ENCODE measurements at places on chromosomes 2 and 18. TPM values are rescaled to one million over a fixed set of nuclear protein-coding genes. Genes with fewer than 3 reads are reported as not detected.

The C2orf80 gene
- total RNA-seq, result not detected

The CFAP65 gene
- not detected for total RNA-seq

DNA sequence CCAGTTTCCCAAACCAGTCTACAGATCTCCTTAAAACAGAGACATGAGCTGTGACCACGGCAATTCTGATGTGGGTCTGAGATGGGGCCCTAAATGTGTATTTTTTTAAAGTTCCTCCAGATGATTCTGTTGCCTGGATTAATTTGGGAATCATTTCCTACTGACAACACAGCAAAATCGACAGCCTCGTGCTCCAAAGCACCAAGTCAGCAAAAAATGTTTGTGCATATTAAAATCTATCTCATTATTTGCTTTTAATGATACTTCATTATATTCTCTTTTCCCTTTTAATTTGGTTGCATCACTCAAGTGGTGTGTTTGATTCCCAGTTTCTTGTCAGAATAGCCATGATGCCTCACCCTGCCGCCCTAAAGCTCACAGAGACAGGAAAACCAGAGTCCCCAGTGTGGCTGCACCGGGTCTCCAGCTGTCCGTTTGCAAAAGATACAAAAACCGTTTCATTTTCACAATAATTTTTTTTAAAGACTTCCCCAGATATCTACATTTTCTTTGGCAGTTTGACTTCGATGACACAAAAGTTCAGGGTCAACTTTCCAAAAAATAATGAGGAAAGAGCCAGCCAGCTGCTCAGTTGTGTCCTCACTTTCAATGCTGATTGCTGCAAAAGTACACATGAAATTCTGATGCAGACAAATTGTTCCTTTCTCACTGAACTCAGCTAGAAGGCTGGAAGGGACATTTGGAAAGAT, 443.2 kb upstream of the ID2 start:
- H3K4me3 ChIP-seq, result no peak overlapping the region
- no peaks in the 10 kb centered on the region for H3K36me3 ChIP-seq
- no peaks in the 10 kb centered on the region for H3K4me1 ChIP-seq
- no peak for DNase-seq
- no peak overlapping the region for H3K27ac ChIP-seq
- H3K27me3 ChIP-seq, result peaks cover 5% of the 10 kb centered on the region

The SLC11A1 gene
- 0.10 TPM for total RNA-seq

DNA sequence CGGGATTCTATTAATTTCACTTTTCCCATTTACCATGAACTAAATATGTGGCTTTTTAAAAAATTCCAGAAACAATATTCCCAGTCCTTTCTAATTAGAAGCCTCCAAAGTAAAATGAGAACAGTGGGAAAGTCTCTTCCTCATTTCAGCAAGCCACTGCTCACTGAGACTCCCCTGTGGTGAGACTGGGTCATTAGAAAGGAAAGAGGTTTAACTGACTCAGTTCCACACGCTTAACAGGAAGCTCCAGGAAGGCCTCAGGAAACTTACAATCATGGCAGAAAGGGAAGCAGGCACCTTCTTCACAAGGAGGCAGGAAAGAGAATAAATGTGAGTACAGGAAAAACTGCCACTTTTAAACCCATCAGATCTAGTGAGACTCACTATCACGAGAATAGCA, 258.9 kb upstream of the CHAC2 start:
- H3K27me3 ChIP-seq, result no peaks in the 10 kb centered on the region
- no peak overlapping the region for H3K4me3 ChIP-seq

GRCh38 chr18:22399949-22400348, 17.8 kb downstream of the CTAGE1 start:
- H3K4me3 ChIP-seq, result no peak overlapping the region
- no peak overlapping the region for H3K27ac ChIP-seq
- H3K4me1 ChIP-seq, result peaks cover 2% of the 10 kb centered on the region
- no peak for DNase-seq
- peaks cover 1% of the 10 kb centered on the region for H3K27me3 ChIP-seq

DNA sequence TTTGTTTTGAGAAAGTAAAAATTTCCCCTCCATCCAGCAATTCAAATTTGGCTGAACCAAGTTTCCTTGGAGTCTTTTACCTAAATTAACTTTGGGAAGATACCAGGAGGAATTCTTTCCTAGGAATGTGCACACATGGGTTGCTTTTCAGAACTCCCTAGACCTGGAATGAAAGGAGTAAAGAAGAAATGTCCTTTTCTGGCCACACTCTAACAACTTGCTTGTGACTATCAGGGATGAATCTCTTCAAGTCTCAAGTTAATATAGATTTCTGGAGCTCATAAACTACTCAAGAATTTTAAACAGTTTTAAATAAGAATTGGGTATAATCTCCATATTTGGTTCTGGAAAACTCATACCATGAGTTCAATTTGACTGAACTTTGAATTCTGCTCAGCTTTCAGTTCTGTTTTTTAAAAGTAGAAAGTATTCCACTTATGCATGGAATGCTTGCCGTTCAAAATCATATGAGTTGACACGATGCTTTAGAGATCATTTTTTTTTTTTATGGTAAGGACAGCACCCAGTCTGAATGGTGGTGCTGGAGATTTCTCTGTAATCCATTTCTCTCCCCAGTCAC, 7.7 kb downstream of the RASGRP3 start:
- DNase-seq, result no peak
- no peaks in the 10 kb centered on the region for H3K27me3 ChIP-seq
- H3K27ac ChIP-seq, result peak overlapping the region; percentile 94
- peaks cover 45% of the 10 kb centered on the region for H3K4me1 ChIP-seq
- peaks cover 7% of the 10 kb centered on the region for H3K36me3 ChIP-seq
- H3K4me3 ChIP-seq, result peak overlapping the region; percentile 25

DNA sequence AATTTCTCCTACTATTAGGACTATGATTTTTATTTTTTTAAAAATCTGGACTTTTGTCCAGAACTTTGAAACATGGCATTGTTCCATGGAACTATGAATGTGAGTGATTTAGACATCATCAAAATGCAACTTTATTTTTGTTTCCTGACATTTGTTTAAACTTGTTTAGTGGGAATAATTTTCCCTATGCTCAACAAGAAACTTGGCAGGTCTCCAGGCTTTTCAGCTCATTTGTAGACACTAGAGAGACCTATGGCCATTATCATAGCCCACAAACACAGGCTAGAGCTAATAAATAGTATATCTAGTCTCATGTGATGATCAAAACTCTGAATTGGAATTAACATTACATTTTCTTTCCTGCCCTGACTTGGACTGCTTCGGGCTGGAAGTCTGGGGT, 145.1 kb upstream of the CELF4 start:
- no peak overlapping the region for H3K4me3 ChIP-seq
- H3K4me1 ChIP-seq, result no peaks in the 10 kb centered on the region
- no peaks in the 10 kb centered on the region for H3K36me3 ChIP-seq
- H3K27ac ChIP-seq, result no peak overlapping the region
- DNase-seq, result no peak

The TEX44 gene
- total RNA-seq, result not detected

- H3K27me3 ChIP-seq, result no peaks in the 10 kb centered on the region
- H3K36me3 ChIP-seq, result peaks cover 11% of the 10 kb centered on the region
- no peaks in the 10 kb centered on the region for H3K4me1 ChIP-seq
- no peak overlapping the region for H3K27ac ChIP-seq
- H3K4me3 ChIP-seq, result no peak overlapping the region
- DNase-seq, result no peak
Measured at GRCh38 chr2:148351437-148352143, 293.0 kb upstream of the EPC2 start.

The EVX2 gene
- not detected for total RNA-seq

The NRP2 gene
- 34.5 TPM for total RNA-seq

DNA sequence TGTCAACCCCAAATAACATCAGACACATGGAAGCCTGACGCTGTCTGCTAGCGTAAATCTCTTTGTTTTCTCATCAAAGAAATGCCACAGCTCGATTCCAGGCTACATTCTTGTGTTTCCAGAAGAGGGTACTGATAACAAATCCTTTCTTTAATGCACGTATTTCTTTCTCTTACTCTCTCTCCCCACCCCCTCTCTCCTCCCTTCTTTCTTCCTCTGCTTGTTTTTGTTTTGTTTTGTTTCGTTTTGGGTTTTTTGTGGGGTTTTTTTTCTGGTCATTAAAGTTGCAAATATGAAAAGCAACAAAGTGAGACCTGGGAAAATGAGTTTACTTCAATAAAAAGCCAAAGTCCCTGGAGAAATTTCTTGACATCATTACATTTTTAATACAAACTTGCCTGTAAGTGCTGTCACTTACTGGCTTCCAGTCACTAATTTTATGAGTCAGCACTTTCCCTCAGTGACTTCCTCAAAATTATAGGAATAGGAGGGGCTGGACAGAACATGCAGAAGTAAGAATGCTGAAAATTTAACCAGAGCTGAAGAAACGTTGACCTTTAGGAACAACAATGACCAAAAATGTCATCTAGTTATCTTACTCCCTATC, 106.7 kb upstream of the NABP1 start:
- H3K36me3 ChIP-seq, result no peaks in the 10 kb centered on the region
- peak overlapping the region; percentile 64 for H3K4me3 ChIP-seq
- peaks cover 21% of the 10 kb centered on the region for H3K4me1 ChIP-seq
- H3K27ac ChIP-seq, result peak overlapping the region; percentile 89
- no peaks in the 10 kb centered on the region for H3K27me3 ChIP-seq

The MDH1B gene
- total RNA-seq, result 1.5 TPM

GRCh38 chr2:237062585-237062984, 23.1 kb upstream of the COPS8 start:
- H3K4me3 ChIP-seq, result no peak overlapping the region
- no peaks in the 10 kb centered on the region for H3K27me3 ChIP-seq

GRCh38 chr2:202632682-202633290, 2.0 kb upstream of the FAM117B start:
- no peaks in the 10 kb centered on the region for H3K27me3 ChIP-seq
- peaks cover 20% of the 10 kb centered on the region for H3K4me1 ChIP-seq
- no peaks in the 10 kb centered on the region for H3K36me3 ChIP-seq
- no peak overlapping the region for H3K27ac ChIP-seq
- no peak for DNase-seq

DNA sequence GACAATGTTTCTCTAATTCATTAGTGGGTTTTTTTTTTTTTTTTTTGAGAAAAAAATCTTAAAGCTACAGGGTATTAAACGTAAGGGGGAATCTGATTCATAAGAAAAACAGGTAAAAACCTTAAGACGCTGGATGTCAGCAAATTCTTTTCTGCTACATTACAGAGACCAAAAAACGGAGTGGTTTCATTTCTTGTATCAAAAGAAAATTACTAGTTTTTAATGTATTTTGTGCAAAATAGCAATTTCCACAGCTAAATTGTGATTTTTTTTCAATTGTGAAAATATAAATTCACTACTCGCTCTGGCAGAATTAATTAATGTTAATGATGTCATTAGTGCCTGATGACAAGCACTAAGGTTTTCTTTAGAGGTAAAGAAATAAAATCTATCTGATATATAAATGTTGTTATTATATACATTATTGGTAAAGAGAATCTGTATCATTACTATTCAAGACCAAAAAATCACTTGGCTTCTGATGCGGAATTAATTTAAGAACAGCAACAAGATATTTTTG, 9.9 kb downstream of the OTX1 start:
- H3K27ac ChIP-seq, result no peak overlapping the region
- peaks cover 11% of the 10 kb centered on the region for H3K36me3 ChIP-seq
- no peak for DNase-seq
- H3K4me3 ChIP-seq, result no peak overlapping the region
- H3K27me3 ChIP-seq, result peaks cover 74% of the 10 kb centered on the region

DNA sequence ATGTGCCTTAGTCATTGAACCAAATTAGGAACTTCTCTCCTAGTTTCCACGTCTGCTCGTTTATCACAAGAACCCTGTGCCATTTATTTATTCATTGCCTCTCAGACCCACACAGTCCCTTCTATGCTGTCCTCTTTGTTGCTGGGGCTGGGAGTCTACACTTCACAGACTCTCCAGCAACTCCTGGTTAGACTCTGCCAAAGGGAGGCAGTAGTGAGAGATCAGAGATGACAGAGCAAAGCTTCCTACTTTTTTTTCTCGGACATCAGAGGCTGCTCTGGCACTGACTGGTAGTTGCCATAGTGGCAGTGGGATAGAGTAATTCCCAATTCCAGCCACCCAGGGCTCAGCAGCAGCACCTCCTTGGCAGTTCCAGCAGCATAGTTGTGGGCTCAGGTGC, 277.5 kb downstream of the BCL11A start:
- no peak for DNase-seq
- no peaks in the 10 kb centered on the region for H3K4me1 ChIP-seq

GRCh38 chr2:495745-496275, 181.4 kb downstream of the TMEM18 start:
- no peak overlapping the region for H3K27ac ChIP-seq
- no peaks in the 10 kb centered on the region for H3K36me3 ChIP-seq
- no peak overlapping the region for H3K4me3 ChIP-seq
- peaks cover 7% of the 10 kb centered on the region for H3K27me3 ChIP-seq
- DNase-seq, result no peak

The MARCO gene
- total RNA-seq, result not detected

DNA sequence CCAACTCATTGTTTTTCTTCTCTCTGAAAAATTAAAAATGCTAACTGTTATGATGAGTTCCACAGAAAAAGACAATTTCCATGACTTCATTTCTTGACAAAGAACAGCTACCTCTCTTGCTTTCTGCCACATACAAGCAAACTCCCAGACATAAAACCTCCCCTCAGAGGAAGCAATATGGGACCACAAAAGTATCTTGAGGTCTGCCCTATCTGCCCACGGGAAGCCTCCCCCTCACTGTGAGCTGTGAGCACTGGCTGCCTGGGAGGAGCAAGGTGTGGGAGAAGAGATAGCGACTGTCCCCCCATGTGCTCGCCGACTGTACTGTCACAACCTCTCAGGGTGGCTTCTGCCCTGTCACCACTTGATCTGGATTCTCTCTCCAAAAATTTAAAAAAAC, 69.7 kb upstream of the NRP2 start:
- H3K36me3 ChIP-seq, result peaks cover 4% of the 10 kb centered on the region
- DNase-seq, result no peak
- H3K4me1 ChIP-seq, result peaks cover 24% of the 10 kb centered on the region
- no peak overlapping the region for H3K4me3 ChIP-seq
- no peak overlapping the region for H3K27ac ChIP-seq

The CHN1 gene
- total RNA-seq, result 18.4 TPM

The ALKAL2 gene
- 164 TPM for total RNA-seq

DNA sequence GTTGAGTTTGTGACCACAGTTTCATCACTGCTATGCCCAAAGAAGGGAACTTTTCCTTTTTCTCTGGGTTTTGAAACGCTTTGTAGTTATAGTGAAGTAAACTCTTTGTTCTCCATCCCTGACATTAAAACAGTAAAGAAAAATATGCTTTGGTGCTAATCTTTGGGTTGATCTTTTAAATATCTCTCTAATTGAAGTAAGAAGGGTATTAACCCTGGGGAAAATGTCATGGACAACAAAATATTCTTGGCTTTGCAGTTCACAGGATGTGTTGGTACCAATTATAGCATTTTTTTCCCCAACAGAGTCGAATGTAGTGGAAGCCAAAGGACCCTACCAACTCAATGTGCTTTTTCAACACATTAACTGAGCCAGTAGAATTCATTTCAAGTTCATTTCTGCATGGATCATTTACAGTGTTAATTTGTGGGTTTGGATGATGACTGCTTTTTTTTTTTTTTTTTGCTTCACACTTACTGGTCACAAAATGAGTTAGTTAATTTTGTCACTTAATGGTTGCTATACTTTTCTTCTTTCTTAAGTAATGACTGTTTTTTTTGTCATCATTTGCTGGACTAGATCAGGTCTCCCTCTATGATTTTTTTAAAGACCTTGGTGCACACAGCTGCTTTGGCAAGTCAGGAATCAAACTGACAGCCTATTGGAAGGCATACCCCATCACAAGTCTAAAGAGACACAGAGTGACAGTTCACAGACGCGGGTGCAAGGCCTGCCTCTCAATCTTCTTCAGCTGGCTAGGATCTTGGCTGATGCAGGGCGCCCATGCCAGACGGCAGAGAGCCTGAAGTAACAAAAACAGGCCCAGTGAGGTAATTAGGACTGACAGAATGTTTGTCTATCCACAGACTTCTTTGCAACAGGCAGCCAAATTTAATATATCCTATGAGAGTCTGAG, 98.8 kb upstream of the MMADHC start:
- no peak for DNase-seq
- H3K27me3 ChIP-seq, result no peaks in the 10 kb centered on the region
- H3K27ac ChIP-seq, result peak overlapping the region; percentile 19
- peaks cover 18% of the 10 kb centered on the region for H3K4me1 ChIP-seq
- peaks cover 1% of the 10 kb centered on the region for H3K36me3 ChIP-seq
- no peak overlapping the region for H3K4me3 ChIP-seq

Measured in chondrocyte (in vitro differentiated cells).